Osteocyte (in vitro differentiated cells): ENCODE measurements at places on chromosomes 5 and 9.

DNA sequence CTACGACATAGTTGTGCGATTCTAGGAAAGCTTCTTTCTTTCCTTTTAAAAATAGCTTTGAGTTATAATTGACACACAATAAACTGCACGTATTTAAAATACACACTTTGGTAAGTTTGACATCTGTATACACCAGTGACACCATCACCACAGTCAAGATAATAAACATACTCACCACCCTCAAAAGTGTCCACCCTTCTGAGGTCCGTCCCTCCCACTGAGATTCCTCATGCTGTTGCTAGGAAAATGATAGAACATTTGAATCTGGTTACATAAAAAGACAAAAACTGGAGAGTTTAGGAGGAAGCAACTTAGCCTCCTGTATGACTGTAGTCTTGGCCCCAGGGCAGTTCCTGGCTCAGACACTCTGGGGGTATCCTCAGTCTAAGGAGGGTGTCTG is 17.2 kb downstream of the S100Z start:
- DNase-seq = no peak
- no peak overlapping the region for H3K4me3 ChIP-seq
- no peak overlapping the region for H3K27ac ChIP-seq
- no peaks in the 10 kb centered on the region for H3K4me1 ChIP-seq
- H3K36me3 ChIP-seq = no peaks in the 10 kb centered on the region
- no peaks in the 10 kb centered on the region for H3K27me3 ChIP-seq

- no peak overlapping the region for H3K27ac ChIP-seq
- no peak overlapping the region for H3K4me3 ChIP-seq
- H3K4me1 ChIP-seq = peaks cover 17% of the 10 kb centered on the region
- DNase-seq = no peak
- peaks cover 2% of the 10 kb centered on the region for H3K36me3 ChIP-seq
- no peaks in the 10 kb centered on the region for H3K27me3 ChIP-seq
Observed at GRCh38 chr5:102596113-102596512, 97.3 kb upstream of the SLCO6A1 start.

GRCh38 chr9:91945277-91946085 is 4.5 kb downstream of the ROR2 start:
- no peaks in the 10 kb centered on the region for H3K27me3 ChIP-seq
- H3K36me3 ChIP-seq = peaks cover 2% of the 10 kb centered on the region
- H3K4me1 ChIP-seq = peaks cover 44% of the 10 kb centered on the region
- DNase-seq = peak; percentile 46
- peak overlapping the region; percentile 40 for H3K4me3 ChIP-seq

DNA sequence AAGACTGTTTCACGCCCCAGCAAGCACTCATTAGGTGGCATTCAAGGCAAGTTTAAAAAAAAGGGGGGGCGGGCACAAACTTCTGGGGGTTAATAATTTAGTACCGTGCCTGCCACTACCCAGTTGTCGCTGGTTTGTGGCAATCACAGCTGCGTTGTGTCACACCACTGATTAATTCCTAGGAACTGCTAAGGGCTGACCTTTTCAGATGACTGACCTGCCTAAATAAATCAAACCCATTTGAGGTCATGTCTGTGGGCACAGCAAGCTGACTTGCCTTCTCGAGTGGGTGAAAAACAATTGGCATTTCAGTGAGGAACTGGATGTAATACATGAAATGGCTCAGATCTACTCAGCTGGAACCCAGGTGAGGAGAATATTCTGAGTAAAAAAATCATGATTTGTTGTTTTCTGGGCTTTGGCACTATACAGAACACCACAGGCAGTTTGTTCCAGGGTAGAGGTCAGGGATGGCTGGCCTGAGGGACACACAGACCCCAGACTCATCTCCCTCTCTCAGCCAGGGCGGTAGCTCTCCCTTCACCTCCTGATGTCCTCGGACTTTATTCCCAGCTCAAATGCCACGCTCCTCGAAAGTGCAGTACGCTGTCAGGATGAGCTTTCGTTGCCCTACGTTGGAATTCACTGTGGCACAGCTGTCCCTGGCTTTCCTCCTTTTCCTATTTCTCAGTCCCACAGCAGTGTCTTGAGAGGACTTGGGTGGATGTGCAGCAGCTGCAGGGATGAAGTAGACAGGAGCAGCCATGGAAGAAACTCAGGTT is 15.5 kb upstream of the MGAT1 start:
- peaks cover 14% of the 10 kb centered on the region for H3K4me1 ChIP-seq
- no peaks in the 10 kb centered on the region for H3K27me3 ChIP-seq
- no peak for DNase-seq
- no peaks in the 10 kb centered on the region for H3K36me3 ChIP-seq

- H3K4me3 ChIP-seq = no peak overlapping the region
- no peaks in the 10 kb centered on the region for H3K36me3 ChIP-seq
- DNase-seq = no peak
- no peaks in the 10 kb centered on the region for H3K4me1 ChIP-seq
Observed at GRCh38 chr5:6246820-6247437, 131.4 kb downstream of the MED10 start.

DNA sequence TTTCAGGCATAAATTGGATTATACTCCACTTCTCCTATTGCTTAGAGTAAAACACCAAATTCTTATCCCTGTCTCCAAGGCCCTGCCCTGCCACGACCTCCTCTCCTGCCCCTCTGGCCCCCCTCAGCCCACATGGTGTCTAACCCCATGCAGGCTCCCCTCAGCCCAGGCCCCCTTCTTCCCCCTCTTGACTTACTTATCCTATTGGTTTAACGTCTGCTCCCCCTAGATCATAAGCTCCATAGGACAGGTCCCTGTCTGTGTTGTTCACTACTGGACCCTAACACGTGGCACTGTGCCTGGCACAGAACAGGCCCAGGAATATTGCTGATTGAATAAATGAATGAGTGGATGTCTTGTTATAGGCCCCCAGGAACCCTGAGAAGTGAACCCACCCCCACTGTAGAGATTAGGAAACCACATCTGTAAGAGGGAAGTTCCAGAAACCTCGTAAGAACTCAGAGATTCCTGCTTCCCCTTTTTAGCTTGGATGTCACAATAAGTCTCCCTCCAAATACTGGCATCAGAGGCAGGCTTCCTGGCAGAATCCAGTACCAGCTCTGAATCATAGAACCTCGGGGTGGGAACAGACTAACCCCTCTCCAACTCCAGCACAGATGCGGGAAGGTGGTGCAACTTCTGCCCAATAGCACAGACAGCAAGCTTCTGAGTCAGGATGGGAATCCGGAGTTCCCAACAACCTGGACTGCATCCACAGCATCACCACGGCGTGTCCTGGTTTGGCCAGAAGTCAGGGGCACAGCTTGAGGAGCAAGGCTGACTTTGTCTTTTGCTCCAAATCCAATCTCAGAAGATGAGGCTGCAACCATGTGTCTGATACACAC is 31.5 kb downstream of the HRH2 start:
- no peaks in the 10 kb centered on the region for H3K36me3 ChIP-seq
- H3K4me1 ChIP-seq = no peaks in the 10 kb centered on the region
- H3K27ac ChIP-seq = no peak overlapping the region
- no peaks in the 10 kb centered on the region for H3K27me3 ChIP-seq
- DNase-seq = no peak

DNA sequence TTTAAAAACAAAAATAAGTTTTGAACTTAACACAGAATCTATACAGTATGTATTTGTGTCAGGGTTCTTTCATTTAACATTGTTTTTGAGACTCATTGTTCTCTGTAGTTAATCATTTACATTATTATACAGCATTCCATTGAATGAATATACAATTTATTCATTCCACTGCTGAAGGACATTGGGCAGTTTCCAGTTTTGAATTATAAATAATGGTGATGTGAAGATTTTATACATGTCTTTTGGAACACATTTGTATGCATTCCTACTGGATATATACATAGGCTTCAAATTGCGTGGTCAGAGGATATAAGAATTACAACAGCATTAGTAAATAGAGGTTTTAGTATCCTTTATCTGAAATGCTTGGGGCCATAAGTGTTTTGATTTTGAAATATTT is 72.0 kb downstream of the CEP120 start:
- no peak overlapping the region for H3K27ac ChIP-seq
- H3K4me3 ChIP-seq = no peak overlapping the region
- H3K27me3 ChIP-seq = no peaks in the 10 kb centered on the region
- peaks cover 7% of the 10 kb centered on the region for H3K4me1 ChIP-seq

DNA sequence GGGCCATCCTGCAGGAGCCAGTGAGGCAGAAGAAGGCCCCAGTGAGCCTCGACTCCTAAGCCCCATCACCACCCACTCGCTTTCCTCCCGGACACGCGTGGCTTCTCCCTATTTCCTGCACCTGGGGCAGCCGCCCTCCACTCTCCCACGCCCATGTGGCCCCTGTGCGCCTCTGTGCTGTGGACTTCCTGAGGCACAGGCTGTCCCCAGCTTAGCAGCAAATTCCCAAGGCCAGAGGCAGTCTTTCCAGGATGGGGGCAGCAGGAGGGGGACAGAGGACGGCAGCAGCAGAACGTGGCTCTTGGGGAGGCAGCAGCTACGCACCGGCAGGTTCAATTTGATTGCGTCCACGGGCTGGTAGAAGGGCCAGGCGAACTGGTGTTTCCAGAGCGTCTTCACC is 14.9 kb downstream of the BRD3 start:
- H3K36me3 ChIP-seq = peaks cover 12% of the 10 kb centered on the region
- no peak overlapping the region for H3K4me3 ChIP-seq
- DNase-seq = no peak

- DNase-seq = no peak
- no peaks in the 10 kb centered on the region for H3K36me3 ChIP-seq
- H3K27me3 ChIP-seq = no peaks in the 10 kb centered on the region
- H3K4me3 ChIP-seq = no peak overlapping the region
- H3K27ac ChIP-seq = peak overlapping the region; percentile 50
Observed at GRCh38 chr5:10519729-10520128, 44.1 kb upstream of the ANKRD33B start.

GRCh38 chr5:9361835-9362234 is 184.0 kb downstream of the SEMA5A start:
- H3K4me3 ChIP-seq = no peak overlapping the region
- no peak for DNase-seq
- H3K27ac ChIP-seq = no peak overlapping the region
- H3K36me3 ChIP-seq = peaks cover 20% of the 10 kb centered on the region
- H3K27me3 ChIP-seq = no peaks in the 10 kb centered on the region

DNA sequence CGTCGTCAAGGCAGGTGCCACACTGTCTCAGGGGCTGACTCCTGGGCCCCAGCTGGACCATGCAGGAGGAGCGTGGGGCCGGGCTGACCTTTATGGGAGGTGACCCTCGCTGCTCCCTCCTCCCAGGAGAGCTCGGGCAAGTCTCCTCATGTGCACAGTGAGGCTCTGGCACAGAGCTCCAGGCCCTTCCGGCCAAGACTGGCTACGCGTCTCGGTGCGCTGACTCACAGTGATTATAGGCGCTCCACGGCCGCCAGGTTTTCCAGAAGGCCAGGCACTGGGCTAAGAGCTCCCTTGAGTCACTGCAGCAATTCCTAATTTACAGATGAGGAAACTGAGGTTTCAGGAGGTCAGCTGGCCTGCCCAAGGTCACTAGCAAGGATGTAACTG is 47.4 kb downstream of the VAV2 start:
- H3K36me3 ChIP-seq = peaks cover 5% of the 10 kb centered on the region
- H3K4me3 ChIP-seq = no peak overlapping the region
- H3K27ac ChIP-seq = peak overlapping the region; percentile 23
- peaks cover 18% of the 10 kb centered on the region for H3K4me1 ChIP-seq

- no peak for DNase-seq
- no peaks in the 10 kb centered on the region for H3K27me3 ChIP-seq
- no peak overlapping the region for H3K27ac ChIP-seq
- peaks cover 39% of the 10 kb centered on the region for H3K4me1 ChIP-seq
- no peak overlapping the region for H3K4me3 ChIP-seq
- peaks cover 8% of the 10 kb centered on the region for H3K36me3 ChIP-seq
Observed at GRCh38 chr9:95852059-95853032, 23.1 kb upstream of the ERCC6L2 start.

GRCh38 chr5:1542781-1543180 is 19.0 kb upstream of the LPCAT1 start:
- H3K27ac ChIP-seq = no peak overlapping the region
- H3K27me3 ChIP-seq = peaks cover 29% of the 10 kb centered on the region
- no peaks in the 10 kb centered on the region for H3K36me3 ChIP-seq
- DNase-seq = peak; percentile 21
- no peak overlapping the region for H3K4me3 ChIP-seq
- H3K4me1 ChIP-seq = peaks cover 2% of the 10 kb centered on the region

- peaks cover 36% of the 10 kb centered on the region for H3K4me1 ChIP-seq
- H3K36me3 ChIP-seq = peaks cover 19% of the 10 kb centered on the region
- no peaks in the 10 kb centered on the region for H3K27me3 ChIP-seq
- DNase-seq = no peak
- H3K27ac ChIP-seq = peak overlapping the region; percentile 93
- H3K4me3 ChIP-seq = peak overlapping the region; percentile 95
Observed at GRCh38 chr5:140563596-140563995, 802 bp downstream of the APBB3 start.

GRCh38 chr5:73272351-73272750 is 99.4 kb downstream of the TMEM174 start:
- H3K27me3 ChIP-seq = no peaks in the 10 kb centered on the region
- no peak for DNase-seq
- H3K4me1 ChIP-seq = peaks cover 46% of the 10 kb centered on the region
- no peak overlapping the region for H3K4me3 ChIP-seq
- no peak overlapping the region for H3K27ac ChIP-seq

- H3K4me3 ChIP-seq = no peak overlapping the region
- peaks cover 20% of the 10 kb centered on the region for H3K27me3 ChIP-seq
- H3K4me1 ChIP-seq = peaks cover 12% of the 10 kb centered on the region
- no peak for DNase-seq
- H3K36me3 ChIP-seq = no peaks in the 10 kb centered on the region
- no peak overlapping the region for H3K27ac ChIP-seq
Observed at GRCh38 chr5:140591747-140592372, 27.2 kb downstream of the SLC35A4 start.

DNA sequence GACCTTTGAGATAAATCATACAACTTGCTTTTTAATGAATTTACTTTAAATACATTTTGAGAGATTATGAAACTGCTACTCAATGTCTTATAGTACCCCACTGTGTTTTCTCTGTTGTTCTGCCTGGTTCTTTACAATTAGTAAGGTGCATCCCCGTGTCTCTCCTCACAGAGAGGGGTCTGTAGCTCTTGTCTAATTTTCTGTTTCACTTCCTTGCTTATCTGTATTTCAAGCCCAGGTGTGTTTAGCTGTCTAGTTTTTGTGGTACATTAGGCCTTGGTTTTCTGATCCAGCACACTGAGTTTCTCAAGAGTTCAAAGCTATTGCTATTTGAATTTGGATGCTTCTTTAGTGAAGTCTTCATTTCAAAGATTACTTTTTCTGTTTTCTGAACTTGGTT is 105.1 kb downstream of the MAST4 start:
- H3K27me3 ChIP-seq = peaks cover 16% of the 10 kb centered on the region
- no peaks in the 10 kb centered on the region for H3K36me3 ChIP-seq
- H3K27ac ChIP-seq = no peak overlapping the region
- H3K4me1 ChIP-seq = peaks cover 10% of the 10 kb centered on the region

- H3K36me3 ChIP-seq = peaks cover 1% of the 10 kb centered on the region
- no peak for DNase-seq
- H3K4me3 ChIP-seq = no peak overlapping the region
- no peaks in the 10 kb centered on the region for H3K4me1 ChIP-seq
- H3K27ac ChIP-seq = no peak overlapping the region
- no peaks in the 10 kb centered on the region for H3K27me3 ChIP-seq
Observed at GRCh38 chr9:134855900-134856377, 24.7 kb upstream of the FCN2 start.
